ENCODE measurements at places on chromosomes 12 and 14. TPM values are rescaled to one million over a fixed set of nuclear protein-coding genes. Genes with fewer than 3 reads are reported as not detected.

GRCh38 chr12:130955238-130955816 is 1.6 kb downstream of the ADGRD1 start:
- no peak for DNase-seq

- no peak for DNase-seq
These were observed 249.7 kb downstream of the FOXG1 start for GRCh38 chr14:29016050-29016900.

DNA sequence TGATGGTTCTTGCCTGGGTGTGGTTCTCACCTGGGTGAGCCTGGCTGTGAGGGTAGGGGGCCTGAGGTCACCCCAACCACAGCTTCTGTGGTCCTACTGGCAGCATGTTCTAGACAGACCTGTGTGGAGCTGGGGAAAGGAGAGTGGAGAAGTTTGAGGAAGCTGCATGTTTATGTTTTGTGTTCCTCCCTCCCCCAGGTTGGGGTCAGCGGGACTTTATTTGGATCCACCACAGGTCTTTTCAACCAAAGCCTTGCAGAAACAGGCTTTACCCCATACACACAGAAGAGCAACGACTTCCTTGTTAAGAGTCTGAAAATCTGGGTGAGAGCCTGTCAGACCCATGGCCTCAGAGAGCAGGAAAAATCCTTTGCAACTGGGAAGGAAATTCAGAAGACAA is 5.6 kb downstream of the CD9 start:
- no peak for DNase-seq

The CDK4 gene
- 62.1 TPM for total RNA-seq

- no peak for DNase-seq
These were observed 6.8 kb downstream of the SIX6 start for GRCh38 chr14:60515511-60516289.
